ENCODE measurements at places on chromosomes 11 and 22.

- no peak for DNase-seq
Measured at GRCh38 chr11:128544471-128545051, 42.8 kb downstream of the ETS1 start.

GRCh38 chr22:49452362-49452946 is 375.2 kb downstream of the BRD1 start:
- DNase-seq = no peak

GRCh38 chr11:29260939-29261705 is 755.7 kb downstream of the KCNA4 start:
- DNase-seq = no peak

DNA sequence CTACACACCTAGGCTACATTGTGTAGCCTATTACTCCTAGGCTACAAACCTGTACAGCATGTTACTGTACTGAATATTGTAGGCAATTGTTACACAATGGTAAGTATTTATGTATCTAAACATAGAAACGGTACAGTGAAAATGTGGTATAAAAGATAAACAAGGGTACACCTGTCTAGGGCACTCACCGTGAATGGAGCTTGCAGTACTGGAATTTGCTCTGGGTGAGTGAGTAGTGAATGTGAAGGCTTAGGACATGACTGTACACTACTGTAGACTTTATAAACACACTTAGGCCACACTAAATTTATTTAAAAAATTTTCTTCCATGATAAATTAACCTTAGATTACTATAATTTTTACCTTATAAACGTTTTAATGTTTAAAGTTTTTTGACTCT is 171.7 kb upstream of the NCAM1 start:
- DNase-seq = no peak

- no peak for DNase-seq
Measured at GRCh38 chr11:69588270-69588669, 52.7 kb upstream of the CCND1 start.

DNA sequence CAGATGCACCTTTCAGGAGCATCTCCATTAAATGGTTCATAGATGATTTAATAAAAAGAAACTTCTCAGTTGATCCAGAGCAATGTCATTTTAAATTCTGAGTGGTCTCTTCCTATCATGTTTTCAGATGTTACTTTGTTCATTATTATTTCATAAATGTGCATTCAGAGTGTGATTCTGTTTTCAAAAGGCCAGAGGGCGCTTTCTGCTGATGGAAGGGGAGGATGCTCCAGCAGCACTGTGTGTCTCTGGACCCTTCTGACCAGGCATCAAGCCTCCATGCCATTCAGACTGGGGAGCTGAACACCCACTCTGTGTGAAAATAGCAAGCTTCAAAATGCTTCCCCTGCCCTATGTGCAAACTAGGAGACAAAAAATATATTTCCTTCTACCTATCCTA is 23.9 kb upstream of the CRTAM start:
- DNase-seq = no peak

DNA sequence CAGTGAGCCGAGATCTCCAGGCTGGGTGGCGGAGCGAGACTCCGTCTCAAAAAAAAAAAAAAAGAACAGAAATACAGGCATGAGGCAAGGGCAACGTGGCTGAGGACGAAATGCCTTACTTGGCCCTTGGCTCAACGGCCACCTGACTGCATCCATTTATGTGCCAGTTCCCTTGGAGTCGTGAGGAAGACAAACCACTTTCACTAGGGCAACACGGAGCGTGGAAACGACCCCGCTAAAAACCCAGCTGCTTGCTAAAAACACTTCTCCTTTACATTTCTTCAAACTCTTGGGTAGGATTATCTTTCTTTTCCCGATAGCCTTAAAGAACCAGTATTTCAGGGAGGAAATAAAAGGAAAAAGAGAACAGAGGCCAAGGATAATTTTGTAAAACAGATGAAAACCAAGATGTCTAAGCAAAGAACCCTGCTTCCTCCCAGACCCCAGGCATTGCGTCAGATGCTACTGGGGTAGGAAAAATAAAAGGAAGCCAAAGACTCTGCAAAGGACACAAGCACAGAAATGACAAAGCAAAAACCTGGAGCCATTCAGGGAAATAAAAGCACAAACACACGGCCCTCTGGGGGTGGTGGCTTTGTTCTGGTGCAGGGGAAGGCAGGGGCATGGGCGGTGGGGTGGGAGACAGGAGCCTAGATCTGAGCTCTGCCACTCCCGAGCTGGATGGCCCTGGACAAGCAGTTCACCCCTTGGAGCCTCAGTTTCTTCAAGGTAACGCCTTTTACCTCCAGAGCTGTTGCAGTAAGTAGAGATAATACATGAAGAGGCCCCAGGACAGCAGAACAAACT is 37.0 kb downstream of the PC start:
- DNase-seq = no peak

GRCh38 chr11:12677131-12677530 is 2.9 kb downstream of the TEAD1 start:
- no peak for DNase-seq

GRCh38 chr11:10818594-10818993 is 9.9 kb upstream of the EIF4G2 start:
- no peak for DNase-seq

DNA sequence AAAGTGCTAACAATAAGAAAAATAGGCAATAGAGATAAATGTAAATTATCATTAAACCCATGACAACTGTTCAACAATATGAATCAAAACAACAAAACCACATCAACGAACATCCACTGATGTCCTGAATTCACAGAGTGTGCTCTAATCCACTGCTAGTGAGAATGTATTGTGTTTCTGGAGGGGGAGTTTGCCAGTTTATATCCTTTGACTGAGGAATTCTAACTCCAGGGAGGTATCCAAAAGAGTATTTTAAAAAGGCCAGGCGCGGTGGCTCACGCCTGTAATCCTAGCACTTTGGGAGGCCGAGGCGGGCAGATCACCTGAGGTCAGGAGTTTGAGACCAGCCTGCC is 1.7 kb upstream of the WEE1 start:
- DNase-seq = no peak

- DNase-seq = no peak
Measured at GRCh38 chr11:10414659-10415058, 40.4 kb upstream of the AMPD3 start.

GRCh38 chr11:131137046-131137445 is 220.8 kb upstream of the SNX19 start:
- no peak for DNase-seq

- no peak for DNase-seq
Measured at GRCh38 chr11:114178656-114179055, 117.5 kb upstream of the NNMT start.

GRCh38 chr11:37857726-37858125 is 1259.7 kb upstream of the RAG2 start:
- no peak for DNase-seq

DNA sequence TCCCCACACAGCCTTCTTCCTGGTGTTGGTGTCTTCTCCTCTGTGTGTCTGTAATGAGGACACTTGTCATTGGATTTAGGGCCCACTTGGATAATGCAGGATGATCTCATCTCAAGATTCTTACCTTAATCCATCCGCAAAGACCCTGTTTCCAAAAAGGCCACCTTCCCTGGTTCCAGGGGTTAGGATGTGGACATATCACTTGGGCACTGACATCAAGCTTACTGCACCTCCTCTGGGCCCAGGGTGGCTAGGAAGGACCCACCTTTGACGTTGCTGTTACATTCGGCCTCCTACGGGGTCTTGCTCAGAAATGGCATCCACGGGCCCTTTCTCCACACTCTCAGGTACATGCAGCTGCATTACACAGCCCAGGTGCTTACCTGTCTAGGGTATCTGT is 535.9 kb downstream of the BRD1 start:
- DNase-seq = no peak
